Tibial nerve (tissue), 4 donors: ENCODE measurements at places on chromosomes 1 and 21. TPM values are rescaled to one million over a fixed set of nuclear protein-coding genes. Genes with fewer than 3 reads are reported as not detected.

Gene C8A
- total RNA-seq = not detected

Gene SMCP
- not detected for total RNA-seq

DNA sequence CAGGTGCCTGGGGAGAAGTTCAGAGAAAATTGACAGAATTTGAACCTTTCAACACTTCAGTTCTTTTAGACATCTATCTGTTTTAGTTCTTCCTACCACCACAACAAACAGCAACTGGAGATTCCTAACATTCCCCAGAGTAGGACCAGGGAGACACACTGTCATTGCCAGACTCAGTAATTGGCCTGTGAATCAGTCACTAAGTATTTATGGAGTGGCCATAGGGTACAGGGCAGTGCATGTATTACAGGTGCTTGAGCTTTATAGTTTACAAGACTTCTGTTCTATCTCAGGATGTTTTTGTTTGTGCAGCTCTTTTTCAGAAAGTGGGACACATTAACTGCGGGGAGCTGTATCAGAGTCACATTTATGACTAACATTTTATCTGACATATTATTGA lies 1.7 kb downstream of the CDC14A start:
- peak overlapping the region; percentile 88 for H3K27ac ChIP-seq
- H3K4me3 ChIP-seq = peak overlapping the region; percentile 99
- no peak for DNase-seq
- no peaks in the 10 kb centered on the region for H3K27me3 ChIP-seq

- no peak overlapping the region for H3K27ac ChIP-seq
- no peak overlapping the region for H3K4me3 ChIP-seq
- no peak for DNase-seq
- H3K4me1 ChIP-seq = no peaks in the 10 kb centered on the region
- no peaks in the 10 kb centered on the region for H3K27me3 ChIP-seq
These were observed 165.4 kb downstream of the MRPL39 start for GRCh38 chr21:25441835-25442234.

DNA sequence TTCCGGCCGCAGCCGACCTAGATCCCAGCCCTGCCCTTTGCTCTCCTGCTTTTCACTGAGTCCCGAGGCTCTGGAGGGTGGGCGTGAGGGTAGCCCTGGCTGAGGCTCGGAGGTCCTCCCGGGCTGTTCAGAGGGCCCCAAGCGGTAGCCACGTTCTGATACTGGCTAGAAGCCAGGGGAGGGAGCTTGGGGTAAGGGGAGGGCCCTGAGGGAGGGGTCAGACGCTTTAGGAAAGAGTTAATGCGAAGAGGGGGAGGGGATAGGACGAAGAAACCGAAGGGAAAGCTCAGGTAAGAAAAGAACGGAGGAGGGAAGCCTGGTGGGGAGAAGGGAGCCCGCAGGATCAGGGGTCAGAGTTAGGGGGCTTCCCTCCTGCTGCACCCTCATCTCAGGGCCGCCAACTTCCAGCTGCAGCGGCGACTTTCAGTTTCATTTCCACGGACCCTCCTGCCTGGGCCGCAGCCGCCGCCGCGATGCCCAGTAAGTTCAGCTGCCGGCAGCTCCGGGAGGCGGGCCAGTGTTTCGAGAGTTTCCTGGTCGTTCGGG lies at the start of gene MOV10:
MOV10 (plus strand) TSS at position 220 of the 546 bp plus-strand sequence; CDS start at position 474, 254 bp downstream.
- H3K27ac ChIP-seq = peak within 1 kb of the TSS; percentile 97
- H3K4me1 ChIP-seq = peaks cover 22% of the 10 kb centered on the region
- H3K27me3 ChIP-seq = no peaks in the 10 kb centered on the region

Gene KTI12
- 9.9 TPM for total RNA-seq

DNA sequence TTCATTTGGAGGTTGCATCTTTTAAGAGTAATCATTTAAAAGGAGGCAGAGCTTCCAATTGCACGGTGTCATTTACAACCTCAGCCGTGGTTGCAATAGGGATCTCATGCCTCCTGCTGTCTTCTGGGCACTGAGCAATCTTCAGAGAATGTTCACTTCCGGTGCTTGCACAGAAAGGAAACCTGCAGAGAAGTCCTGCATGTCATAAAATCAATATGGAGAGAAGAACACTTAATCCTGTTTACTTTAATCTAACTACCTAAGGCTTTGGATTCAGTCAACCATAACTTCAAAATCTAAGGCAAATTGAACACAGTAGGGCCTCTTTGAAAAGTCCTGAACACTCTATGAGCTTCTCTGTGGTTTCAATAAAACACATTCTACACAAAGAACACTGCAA lies 11.3 kb upstream of the MAP10 start:
- H3K4me3 ChIP-seq = no peak overlapping the region
- H3K36me3 ChIP-seq = no peaks in the 10 kb centered on the region
- no peak for DNase-seq
- H3K27ac ChIP-seq = no peak overlapping the region
- H3K27me3 ChIP-seq = no peaks in the 10 kb centered on the region

GRCh38 chr1:109931189-109931731 lies 20.6 kb downstream of the CSF1 start:
- peaks cover 55% of the 10 kb centered on the region for H3K4me1 ChIP-seq
- H3K4me3 ChIP-seq = no peak overlapping the region
- peak overlapping the region; percentile 92 for H3K27ac ChIP-seq
- peaks cover 24% of the 10 kb centered on the region for H3K36me3 ChIP-seq
